ENCODE measurements at places on chromosomes 5 and 9.

DNA sequence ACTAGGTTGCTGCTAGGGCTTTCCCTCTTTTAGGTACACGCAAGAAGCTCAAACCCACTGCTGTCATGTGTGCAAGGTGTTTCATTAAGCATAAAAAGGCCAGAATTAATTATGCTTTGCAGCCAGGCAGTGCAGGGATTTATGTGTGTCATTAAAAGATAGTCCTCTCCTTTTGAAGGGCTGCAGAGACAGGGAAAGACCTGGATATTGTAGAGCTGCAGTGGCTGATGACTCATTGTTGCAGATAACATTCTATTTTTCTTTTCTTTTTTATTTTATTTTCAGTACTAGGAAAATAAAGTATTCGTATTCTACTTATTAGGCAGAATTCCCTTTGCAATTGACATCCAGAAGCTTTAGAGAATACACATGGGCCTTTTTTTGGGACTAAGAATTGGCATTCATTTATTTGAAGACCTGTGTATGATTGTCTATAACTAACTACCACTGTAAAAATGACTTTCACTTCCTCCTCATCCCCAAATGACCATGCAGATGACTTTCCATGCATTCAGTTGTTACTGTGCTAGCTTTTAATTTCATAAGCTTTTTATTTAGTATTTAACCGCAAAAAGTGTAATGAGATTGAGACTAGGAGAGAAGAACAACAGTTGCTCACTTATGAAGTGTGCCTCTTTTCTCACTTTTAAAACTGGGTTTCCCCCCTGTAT is 113.0 kb downstream of the PAM start:
- DNase-seq: no peak

DNA sequence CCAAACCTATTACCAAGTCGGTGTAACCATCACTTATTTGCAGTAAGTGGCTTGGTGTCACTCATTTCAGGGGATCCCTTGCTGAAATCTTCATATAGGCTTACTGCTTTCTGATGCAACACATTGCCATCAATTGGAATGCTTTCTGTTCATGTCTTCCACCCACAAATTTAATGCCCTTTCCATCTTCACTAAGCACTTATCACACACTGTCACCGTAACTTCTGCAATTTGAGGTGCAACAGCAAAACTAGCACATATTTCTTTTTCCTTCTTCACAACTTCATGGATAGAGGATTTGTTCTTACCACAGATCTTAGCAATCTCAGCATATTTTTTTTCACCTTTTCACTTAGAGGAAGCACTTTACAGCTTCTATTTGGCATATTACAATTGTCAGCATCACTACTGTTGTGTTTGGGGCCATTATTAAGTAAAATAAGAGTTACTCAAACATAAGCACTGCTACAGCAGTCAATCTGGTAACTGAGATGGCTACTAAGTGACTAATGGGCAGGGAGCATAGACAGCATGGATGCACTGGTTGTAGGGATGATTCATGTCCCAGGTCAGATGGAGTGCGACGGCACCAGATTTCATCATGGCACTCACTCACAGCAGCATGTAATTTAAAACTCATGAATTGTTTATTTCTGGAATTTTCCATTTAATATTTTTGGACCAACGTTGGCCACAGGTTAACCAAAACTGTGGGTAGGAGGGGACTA is 70.1 kb downstream of the PIP5K1B start:
- DNase-seq: no peak

- DNase-seq: no peak
Measured at GRCh38 chr5:113612060-113612496, 98.6 kb downstream of the YTHDC2 start.

DNA sequence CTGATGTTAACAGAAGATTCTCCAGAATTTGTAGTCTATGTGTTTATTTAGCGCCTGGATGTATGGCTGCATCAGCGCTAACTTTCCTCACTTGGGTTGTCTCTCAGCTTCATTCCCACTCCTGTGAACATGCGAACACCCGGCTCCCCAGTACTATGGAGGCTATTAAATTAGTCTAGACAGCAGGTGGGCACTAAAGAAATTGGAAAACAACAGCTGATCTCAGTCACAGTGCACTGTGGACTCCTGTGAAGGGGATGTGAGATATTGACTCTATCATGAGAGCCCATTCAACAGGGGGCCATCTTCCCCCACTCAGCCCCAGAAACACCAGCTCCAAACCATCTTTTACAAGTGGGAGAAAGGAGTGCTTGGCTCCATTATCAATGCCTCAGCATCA is 471.0 kb downstream of the KDM4C start:
- no peak for DNase-seq

DNA sequence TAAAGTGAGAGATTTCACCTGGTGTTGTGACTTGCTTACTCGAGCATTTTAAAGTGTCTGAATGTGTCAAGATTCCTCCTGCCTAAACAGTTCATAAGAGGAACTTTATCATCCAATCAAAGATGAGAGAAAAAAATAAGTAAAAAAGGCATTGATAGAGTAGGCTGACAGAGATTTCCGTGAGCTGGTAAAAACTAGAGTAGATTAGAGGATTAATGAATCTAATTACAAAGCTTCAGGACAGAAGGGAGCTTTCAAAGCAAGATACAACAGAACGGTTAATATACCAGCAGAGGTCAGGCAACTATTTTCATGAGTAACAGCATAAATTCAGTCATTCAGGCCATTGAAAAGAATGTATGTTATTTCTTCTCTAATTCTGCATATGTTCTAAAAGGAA is 91.5 kb downstream of the ADAMTS6 start:
- no peak for DNase-seq

DNA sequence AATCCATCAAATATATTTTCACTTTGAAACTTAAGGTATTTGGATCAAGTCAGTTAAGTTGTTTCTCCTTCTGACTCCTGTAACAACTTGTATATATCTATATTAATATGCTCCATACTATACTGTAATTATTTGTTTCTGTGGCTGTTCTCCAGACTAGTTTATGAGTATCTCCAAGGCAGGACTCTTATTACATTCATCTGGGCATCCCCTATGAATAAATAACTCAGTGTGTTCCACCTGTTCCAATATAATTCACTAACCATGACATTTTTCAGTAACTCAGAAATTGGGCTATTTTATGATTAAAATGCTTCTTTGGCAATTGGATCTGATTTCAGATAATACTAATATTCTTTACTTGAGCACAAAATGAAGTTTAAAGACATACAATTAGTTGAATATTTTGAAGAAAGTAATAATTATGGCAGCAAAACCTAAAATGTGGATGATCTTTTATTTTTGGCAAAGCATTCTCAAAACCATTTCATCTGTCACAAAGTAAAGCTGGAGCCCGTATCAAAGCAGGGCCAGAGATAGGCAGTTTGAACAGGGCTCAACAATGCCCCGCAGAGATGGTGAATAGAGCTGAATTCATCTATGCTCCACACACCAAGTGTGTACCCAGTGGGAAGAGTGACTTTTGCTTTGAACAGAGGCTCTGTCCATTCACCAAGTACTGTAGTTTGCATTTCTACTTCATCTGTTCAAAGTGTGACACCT is 314.3 kb downstream of the PDE4D start:
- DNase-seq: no peak

- DNase-seq: no peak
Measured at GRCh38 chr5:123155446-123155960, 66.5 kb downstream of the PRDM6 start.

GRCh38 chr5:88824141-88824540 is 58.8 kb downstream of the MEF2C start:
- no peak for DNase-seq

DNA sequence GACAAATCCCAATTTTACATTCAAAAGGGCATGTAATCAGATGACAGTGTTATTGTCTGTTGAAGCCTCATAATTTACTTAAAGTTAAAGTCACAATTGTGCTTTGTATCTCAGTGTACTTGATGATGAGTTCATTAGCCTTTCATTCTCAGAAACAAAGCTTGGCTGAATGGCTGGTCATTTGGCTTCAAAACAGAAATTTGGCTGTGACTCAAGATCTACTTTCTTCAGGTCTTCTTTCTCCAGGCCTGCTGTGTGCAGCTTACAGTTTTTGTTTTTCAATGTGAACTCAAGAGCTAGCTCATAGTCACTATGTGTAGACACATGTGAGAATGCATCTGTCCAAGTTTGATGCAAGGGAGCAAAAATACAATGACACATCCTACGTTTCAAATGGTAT is 2003.6 kb upstream of the WWC1 start:
- DNase-seq: no peak

- DNase-seq: no peak
Measured at GRCh38 chr5:485113-485945, 38.9 kb downstream of the SLC9A3 start.

DNA sequence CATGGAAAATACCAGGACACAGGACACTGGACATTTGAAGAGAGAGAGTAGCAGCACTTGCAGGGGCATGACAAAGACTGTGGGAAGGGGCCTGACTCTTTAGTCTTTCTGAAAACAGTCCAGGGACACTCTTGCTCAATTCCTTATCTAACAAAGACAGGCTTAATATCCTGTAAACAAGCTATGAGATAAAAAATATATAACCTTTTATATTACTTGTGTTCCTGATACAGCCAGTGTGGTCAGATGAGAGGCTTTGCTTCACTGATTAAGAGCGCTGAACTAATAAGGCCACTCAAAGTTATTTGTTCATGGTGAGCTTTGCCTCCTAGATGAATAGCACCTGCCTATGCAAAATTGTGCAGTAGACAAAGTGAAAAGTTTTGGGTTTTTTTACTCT is 518.7 kb downstream of the LRRC70 start:
- DNase-seq: no peak

GRCh38 chr5:39794513-39795210 is 369.9 kb upstream of the DAB2 start:
- no peak for DNase-seq

DNA sequence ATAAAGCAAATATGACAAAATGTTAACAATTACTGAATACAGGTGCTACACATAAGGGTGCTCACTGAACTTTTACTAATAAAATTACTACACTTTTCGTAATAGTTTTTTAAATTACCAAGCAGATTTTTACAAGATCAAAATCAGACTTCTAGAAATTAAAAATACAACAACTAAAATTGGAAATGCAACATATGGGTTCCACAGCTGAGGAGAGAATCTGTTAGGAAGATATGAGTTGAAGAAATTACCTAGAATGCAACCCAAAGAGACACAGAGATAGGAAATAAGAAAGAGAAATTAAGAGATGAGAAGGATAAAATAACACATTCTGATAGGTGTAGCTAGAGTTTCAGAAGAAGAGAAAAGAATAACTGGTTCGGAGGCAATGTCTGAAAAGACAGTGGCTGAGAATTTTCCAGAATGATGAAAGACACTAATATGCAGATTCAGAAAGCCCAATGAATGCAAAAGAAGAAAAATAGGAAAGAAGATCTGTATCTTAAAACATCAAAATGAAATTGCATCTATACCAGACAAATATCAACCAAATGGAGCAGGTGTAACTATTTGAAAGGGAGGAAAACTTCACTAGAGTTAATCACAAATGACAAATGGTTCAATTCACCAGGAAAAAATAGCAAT is 95.8 kb downstream of the MAPKAP1 start:
- no peak for DNase-seq

GRCh38 chr5:128009403-128009802 is 74.2 kb upstream of the SLC12A2 start:
- DNase-seq: no peak

DNA sequence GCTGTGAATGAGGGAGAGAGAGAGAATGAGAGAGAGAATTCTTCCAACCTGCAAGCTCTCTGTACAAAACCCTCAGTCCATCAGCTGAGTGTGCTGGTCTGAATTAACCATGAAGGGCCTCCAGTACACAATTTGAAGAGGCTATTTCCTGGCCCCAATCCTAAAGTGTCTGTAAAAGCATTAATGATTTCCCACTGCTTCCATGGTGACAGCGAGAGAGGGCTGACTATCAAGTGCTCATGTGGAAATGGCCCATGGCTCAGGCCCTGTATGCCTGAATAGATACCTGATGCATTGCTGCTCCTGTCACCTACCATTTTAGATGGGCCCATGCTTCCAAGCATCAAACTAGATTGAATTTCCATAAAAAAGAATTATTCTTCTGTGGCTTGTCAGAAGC is 592.4 kb downstream of the KIF4B start:
- no peak for DNase-seq

DNA sequence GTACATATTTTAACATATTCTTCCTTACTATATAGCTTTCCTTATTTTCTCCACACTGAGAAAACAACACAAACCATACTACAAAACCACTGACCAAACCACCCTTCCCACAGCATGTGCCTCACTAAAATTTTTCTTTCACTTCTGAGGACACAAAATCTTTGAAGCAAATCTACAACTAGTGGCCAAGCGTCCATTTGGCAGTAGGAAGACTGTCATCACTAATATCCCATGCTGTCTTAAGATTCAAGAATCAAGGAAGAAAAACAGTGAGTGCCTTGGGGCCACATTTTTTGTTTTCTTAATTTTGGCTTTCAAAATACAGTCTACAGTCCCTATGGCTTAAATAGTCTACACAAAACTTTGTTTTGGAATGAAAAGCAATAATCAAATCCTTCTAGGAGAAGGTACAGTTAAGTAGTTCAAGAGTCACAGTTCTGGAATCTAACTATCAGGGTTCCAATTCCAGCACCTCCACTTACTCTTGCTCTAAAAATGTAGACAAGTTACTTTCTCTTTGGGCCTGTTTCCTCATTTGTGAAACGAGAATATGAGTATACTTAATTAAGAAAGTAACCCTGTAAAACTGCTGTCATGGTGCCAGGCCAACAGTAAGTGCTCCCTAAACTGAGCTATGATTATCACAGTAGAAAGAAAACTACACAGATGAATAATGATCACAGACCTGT is 227.9 kb downstream of the BNC2 start:
- DNase-seq: no peak

DNA sequence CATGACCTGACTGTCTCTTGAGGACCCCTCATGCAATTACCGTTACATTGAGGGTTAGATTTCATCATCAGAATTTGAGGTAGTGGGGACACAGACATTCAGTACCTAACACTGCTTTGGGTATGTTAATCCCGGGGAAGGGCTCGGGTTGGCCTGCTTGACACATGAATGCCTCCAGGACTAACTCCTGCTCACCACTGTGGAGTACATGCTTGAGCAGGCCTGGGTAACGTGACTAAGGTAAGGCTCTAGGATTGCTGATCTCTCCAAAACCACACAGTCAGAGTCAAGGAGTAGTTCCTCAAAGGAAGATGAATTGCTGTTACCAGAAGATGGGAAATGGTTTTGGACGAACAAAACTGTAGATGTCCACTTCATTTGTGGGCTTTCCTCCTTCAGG is 376.3 kb upstream of the ZNF462 start:
- DNase-seq: no peak

DNA sequence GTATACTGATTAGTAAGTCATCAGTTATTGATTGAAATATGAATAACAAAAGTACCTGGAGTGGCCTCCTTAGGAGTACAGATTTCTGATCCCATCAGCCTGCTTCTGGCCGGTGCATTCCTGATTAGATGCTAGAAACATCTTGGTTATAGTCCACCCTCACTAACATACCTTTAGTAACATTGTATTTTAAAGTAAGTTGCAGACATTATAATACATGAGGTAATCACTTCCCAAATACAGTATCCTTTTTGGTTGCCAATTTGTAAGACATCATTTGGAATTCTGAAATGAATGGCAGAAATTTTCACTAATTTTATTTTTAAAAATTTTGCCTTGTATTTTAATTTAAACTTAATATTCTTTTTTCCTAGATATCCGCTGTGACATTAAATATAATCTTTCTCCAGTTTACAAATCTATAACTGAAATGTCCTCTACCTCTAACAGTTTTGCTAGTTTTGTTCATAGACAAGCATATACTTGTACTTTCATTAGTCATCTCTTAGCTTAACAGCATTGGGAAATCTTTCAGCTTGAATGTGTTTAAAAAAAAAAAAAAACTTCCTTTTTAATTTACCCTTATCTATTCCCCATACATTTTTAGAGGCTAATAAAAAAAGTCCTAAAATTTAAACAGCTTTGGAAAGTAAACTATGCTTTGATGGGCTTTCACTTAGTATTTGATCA is 178.9 kb downstream of the XRCC4 start:
- no peak for DNase-seq

Measured in effector CD8-positive, alpha-beta T cell (primary cell).